Mesothelial cell of epicardium (in vitro differentiated cells): ENCODE measurements at places on chromosomes 1 and 21. TPM values are rescaled to one million over a fixed set of nuclear protein-coding genes. Genes with fewer than 3 reads are reported as not detected.

Gene LCE3E
- total RNA-seq, result not detected in 3 replicates

Gene IFI44L
- 86.8 to 105 TPM (median 88.6 TPM) in 3 replicates for total RNA-seq

Gene MACF1
- total RNA-seq, result 282 to 301 TPM (median 283 TPM) in 3 replicates

Gene ATP1A2
- 0.54 to 0.76 TPM (median 0.64 TPM) in 3 replicates for total RNA-seq

Gene RHEX
- total RNA-seq, result not detected in 3 replicates

Gene AURKAIP1
- total RNA-seq, result 75.5 to 78.6 TPM (median 78.3 TPM) in 3 replicates

Gene SMAP2
- 10.9 to 12.4 TPM (median 12.0 TPM) in 3 replicates for total RNA-seq

Gene OR2T6
- not detected in 3 replicates for total RNA-seq

Gene SAMD11
- 303 to 325 TPM (median 313 TPM) in 3 replicates for total RNA-seq

Gene EVA1B
- 78.1 to 80.4 TPM (median 80.4 TPM) in 3 replicates for total RNA-seq

Gene GPR61
- total RNA-seq, result not detected in 3 replicates

Gene SYNC
- 3.9 to 4.5 TPM (median 4.0 TPM) in 3 replicates for total RNA-seq

Gene RPE65
- not detected in 3 replicates for total RNA-seq

Gene ARHGEF16
- 20.1 to 20.3 TPM (median 20.3 TPM) in 3 replicates for total RNA-seq

GRCh38 chr1:21899987-21900386 is 37.1 kb downstream of the HSPG2 start:
- DNase-seq, result no peak

DNA sequence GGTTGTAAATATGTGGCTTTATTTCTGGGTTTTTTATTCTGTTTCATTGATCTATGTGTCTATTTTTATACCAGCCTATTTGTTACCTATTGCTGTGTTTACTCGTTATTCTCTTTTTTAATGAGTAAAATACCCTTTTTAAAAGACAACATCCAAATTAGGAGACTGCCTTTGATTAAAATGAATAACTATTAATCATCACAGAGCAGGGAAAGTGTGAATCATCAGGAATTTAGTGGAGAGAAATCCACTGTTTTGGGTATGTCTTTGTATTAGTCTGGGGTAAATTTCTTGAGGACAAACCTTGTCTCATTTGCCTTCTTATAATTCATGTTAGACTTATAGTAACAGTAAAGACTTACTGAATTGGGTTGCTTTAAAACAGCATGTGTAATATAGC is 12.1 kb downstream of the DISC1 start:
- DNase-seq, result no peak

DNA sequence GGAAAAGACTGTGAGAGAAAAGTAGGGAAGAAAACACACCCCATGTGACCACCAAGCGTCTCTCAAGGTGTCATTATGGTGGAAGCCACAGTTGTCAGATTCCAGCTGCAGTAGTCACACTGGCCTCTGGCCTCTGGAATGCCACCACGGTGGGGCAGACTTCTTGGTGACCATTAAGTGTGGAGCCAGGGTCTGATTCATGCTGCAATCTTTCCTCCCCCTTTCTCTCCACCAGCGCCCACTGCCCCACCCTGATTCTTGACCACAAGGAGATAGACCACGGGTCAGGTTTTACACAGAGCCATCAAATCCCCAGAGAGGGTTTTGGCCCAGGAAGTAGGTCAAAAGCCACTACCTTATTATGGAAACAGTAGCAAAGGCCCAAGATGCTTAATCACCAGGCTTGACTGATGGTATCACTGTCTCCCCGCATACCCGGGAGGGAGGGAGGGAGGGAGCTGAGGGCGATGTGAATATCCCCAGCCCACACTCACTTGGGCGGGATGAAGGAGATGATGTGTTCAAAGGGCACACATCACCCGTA is 52.7 kb upstream of the GRHL3 start:
- DNase-seq, result no peak

- DNase-seq, result no peak
Measured at GRCh38 chr1:92837062-92837461, 5.2 kb downstream of the RPL5 start.

GRCh38 chr1:243974451-243975292 is 76.4 kb upstream of the ZBTB18 start:
- no peak for DNase-seq

- DNase-seq, result no peak
Measured at GRCh38 chr21:34950980-34951379, 98.1 kb downstream of the RUNX1 start.

GRCh38 chr1:157005965-157006364 is 39.6 kb downstream of the ARHGEF11 start:
- DNase-seq, result no peak

GRCh38 chr1:7842517-7842916 is 10.3 kb downstream of the UTS2 start:
- no peak for DNase-seq

DNA sequence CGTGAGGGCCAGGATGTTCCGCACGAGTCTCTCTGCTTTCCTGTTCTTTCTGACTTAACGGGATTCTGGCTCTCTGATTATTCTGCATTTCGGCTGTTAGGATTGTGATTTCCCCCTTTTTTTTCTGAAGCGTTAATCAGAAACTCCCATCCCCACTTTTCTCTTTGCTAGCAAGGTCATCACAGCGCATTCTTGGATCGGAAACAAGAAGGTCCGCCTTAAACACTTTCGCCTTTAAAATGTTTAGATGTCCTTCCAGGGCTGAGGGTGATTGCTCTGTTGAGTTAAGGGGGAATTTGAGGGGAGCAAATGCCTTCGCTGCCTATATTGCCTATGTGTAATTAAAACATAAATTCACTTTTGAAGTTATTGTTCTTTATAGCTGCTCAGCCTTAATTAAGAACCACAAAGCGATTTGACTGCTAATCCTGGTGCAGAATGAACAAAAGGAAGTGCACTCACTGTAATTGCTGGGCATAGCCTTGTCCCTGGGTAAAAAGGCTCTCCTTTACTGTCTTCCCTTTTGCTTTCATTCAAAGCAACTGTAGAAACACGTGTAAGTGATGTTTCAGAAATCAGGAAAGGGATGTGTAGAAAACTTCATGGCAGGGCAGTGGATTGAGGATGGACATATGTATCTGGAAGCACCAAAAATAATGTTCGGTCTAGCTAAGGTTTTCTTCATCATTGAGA is 1.2 kb downstream of the LAMC1 start:
- DNase-seq, result no peak

- DNase-seq, result no peak
Measured at GRCh38 chr1:223645903-223646302, 19.6 kb downstream of the CAPN8 start.

DNA sequence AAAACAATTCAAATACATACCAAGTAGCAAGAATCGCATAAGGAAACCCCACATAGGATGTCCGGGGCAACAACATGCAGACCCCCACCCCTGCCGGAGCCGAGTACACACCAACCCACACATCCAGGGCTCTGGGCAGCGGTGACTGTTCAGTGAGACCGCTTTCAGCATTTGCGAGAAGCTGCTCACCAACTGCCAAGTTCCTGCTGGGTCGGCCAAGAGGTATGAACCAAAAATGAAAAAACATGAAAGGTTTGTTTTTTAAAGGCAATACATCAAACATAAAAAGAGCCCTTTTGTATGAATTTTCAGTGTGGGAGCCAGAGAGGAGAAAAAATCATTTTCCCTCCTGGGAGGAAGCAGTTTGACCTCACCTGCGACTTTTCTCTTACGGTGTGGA is 92.3 kb downstream of the SIM2 start:
- no peak for DNase-seq

DNA sequence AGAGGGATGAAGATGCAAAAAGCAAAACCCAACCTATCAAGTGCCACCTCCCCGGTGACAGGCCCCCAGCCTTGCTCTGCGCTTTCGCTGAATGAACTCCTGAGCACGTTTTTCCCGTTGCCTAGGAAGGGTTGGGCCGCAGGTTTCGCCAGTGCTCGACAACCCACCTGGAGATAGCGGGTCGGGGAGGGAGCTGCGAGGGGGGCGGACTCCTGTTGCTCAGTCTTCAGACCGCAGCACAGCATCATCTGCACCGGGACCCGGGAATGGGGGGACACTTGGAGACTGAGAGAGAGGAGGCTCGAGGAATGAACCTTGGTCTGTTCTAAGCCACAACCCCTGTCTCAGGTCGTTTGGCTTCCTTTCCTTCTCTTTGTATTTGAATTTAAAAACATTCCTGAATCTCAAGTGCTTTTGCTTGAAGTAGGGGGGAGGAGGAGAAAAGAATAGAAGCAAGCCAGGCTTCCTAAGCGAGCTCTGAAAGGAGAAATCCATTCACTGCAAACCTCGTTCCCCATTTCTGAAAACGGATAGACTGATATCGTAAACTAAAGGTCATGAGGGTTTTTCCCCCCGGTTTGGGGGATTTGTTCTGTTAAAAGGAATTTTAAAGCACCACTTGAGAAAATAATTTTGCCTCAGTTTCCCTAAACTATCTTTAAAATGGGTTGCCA is 1.2 kb downstream of the AK5 start:
- no peak for DNase-seq

DNA sequence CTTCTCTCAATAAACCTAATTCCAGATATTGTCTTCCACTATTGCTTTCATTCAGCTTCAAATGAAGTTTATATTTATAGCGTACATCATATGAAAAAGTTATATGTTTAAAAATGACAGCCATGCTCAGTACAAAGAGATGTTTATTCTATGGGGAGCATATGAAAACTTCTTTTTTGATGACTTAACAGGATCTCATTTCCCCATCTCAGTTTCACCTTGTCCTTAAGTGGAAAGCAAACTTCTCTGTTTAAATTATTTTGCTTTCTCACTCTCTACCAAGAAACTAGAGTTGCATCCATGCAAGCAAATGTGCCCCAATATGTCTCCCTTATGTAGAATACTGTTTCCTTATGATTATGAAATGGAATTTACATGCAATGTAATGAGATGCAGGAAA is 799.5 kb upstream of the RGS18 start:
- DNase-seq, result no peak

GRCh38 chr1:162984699-162985098 is 84.5 kb upstream of the RGS4 start:
- no peak for DNase-seq

- DNase-seq, result no peak
Measured at GRCh38 chr1:221439008-221439746, 302.7 kb downstream of the DUSP10 start.

- no peak for DNase-seq
Measured at GRCh38 chr1:153586347-153586746, 20.7 kb upstream of the S100A2 start.

DNA sequence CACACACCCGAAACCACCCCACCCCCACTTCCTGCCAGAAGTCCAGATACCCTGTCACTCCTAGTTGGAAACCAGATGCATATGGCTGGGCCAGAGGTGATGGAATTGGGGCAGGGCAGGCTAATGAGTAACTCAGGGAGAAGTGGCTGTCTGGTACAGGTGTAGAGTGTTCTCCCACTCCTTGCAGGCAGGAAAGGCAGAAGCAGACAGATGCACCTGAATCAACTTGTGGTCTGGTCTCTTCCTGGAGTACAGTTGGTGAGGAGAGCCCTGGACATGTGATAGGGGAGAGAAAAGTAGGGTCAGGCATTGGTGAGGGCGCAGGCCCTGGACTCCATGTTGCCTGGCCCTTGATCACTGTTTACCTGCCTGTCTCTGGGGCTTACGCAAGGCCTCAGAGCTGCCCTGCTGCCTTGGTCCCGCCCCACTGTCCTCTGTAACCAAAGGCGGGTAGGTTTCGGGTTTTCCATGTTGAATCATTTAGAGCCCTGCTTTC is 2.5 kb downstream of the CGN start:
- DNase-seq, result no peak

GRCh38 chr1:168520832-168521231 is 23.0 kb downstream of the XCL2 start:
- DNase-seq, result no peak

DNA sequence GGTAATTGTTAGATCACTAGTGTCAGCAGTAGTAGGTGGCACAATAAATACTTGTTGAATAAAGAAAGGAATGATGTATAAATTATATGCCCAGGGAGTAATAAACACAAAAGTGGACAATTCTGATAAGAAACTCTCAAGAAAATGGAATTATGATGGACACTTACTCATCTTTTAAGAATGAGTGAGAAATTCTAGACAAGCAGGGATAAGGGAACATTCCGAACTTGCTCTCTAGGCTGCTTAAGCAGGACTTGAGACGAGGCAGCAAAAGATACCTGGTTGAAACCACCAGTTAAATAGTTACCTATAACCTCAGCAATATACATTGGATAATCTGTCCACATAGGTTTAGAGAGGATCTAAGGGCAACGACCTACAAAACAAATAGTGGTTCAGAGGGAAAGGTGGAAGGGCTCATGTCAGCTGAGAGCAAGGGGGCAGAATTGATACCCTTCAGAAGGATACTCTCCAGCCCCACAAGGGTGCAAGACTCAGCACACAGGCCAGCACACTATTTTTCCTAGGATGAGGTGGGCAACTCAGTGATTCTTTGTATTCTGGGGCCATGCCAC is 46.3 kb downstream of the XCL2 start:
- no peak for DNase-seq

- no peak for DNase-seq
Measured at GRCh38 chr1:86741947-86742572, 37.7 kb downstream of the SH3GLB1 start.

GRCh38 chr1:92486251-92487077 is at the start of gene GFI1:
Gene GFI1 (minus strand): TSS chr1:92486925. CDS start chr1:92483487, 3,438 bp downstream.
- peak; percentile 43 for DNase-seq

GRCh38 chr1:84370831-84371394 is 27.4 kb upstream of the DNASE2B start:
- no peak for DNase-seq

DNA sequence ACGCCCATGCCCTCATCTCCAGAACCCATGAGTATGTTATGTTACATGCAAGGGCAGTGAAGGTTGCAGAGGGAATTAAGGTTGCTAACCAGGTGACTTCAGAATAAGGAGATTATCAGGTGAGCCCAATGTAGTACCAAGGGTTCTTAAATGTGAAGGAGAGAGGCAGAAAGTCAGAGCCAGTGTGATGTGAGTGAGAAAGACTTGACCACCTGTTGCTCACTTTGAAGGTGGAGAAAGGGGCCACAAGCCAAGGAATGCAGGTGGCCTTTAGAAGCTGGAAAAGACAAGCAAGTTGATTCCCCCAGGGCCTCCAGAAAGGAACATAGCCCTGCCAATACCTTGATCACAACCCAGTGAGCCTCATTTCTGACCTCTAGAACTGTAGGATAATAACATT is 84.7 kb upstream of the CLDN14 start:
- DNase-seq, result no peak

- DNase-seq, result no peak
Measured at GRCh38 chr1:77948841-77949424, 29.9 kb downstream of the FUBP1 start.

- DNase-seq, result no peak
Measured at GRCh38 chr1:226813671-226814591, 56.5 kb upstream of the PSEN2 start.

DNA sequence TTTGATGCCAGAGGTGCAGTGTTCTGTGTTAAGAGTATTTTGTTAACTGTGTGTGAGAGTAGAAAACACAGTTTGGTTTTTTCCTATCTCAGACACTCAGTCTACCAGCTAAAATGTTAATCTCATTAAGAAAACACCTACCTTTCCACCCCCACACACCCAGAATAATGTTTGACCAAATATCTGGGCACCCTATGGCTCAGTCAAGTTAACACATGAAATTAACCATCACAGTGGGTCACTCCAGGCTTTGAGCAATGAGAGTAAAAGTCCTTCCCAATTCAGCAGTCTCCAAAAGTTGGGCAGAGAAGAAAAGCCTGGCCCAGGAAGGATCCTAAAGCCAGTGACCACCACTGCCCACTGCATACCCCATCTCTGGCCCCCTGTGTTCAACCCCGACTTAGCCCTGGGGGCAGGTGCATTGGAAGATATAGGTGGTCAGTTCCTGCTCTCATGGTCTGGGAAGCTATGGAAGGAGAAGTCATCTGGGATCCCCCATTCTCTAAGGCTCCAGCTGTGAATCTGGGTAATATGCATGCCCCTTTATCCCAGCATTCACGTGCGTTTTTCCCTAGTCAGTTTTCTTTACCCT is 50.2 kb upstream of the CSF3R start:
- no peak for DNase-seq

GRCh38 chr1:202069662-202070061 is 53.1 kb upstream of the GPR37L1 start:
- no peak for DNase-seq

GRCh38 chr1:74731399-74732052 is 1.3 kb downstream of the CRYZ start:
- no peak for DNase-seq
